ENCODE measurements at places on chromosomes 3 and 15. TPM values are rescaled to one million over a fixed set of nuclear protein-coding genes. Genes with fewer than 3 reads are reported as not detected.

Gene SLC51B
- not detected for total RNA-seq

Gene EEF1AKMT4
- 5.8 TPM for total RNA-seq

Gene P3H2
- total RNA-seq, result 41.9 TPM

Gene CAMKV
- total RNA-seq, result not detected

Gene MELTF
- 5.7 TPM for total RNA-seq

Gene CLSTN2
- 1.6 TPM for total RNA-seq

Gene CPA3
- total RNA-seq, result not detected

Gene NDN
- total RNA-seq, result 63.3 TPM

Gene FBXL22
- 0.10 TPM for total RNA-seq

Gene EXD1
- total RNA-seq, result 0.53 TPM

Gene CLEC3B
- total RNA-seq, result not detected

Gene CLDN1
- 63.1 TPM for total RNA-seq

Gene KLHL6
- total RNA-seq, result 13.0 TPM

Gene LINGO1
- 0.18 TPM for total RNA-seq

Gene FOXB1
- not detected for total RNA-seq

Gene EPHA3
- total RNA-seq, result 0.34 TPM

Gene SLC24A1
- 7.6 TPM for total RNA-seq

Gene PLCH1
- not detected for total RNA-seq

Gene RLBP1
- not detected for total RNA-seq

All from glomerular endothelial cell (primary cell).